Sciatic nerve (tissue), 2 donors: ENCODE measurements at places on chromosomes 1 and 21.

- peak; percentile 76 for DNase-seq
These were observed 6.6 kb downstream of the CCDC190 start for GRCh38 chr1:162854245-162854882.

GRCh38 chr1:30049748-30050296 is 673.6 kb downstream of the MATN1 start:
- DNase-seq, result peak; percentile 21

DNA sequence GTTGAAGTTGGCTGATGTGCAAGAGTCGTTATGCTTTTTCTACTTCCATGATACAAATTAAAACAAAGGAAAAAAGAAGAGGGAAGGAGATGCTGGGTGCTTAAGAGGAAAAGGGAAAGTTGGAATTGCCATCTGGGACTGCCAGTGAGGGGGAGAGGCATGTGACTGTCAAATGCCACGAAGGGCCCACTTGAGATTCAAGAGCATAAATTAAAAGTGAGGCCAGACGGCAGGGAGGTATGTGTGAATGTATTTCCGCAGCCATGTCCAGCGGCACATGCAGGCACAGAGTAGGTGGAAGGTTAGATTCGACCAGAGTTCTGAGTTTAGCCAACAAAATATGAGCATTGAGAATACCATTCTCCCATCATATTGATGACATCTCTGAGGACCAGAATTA is 32.0 kb downstream of the NFASC start:
- DNase-seq, result no peak

DNA sequence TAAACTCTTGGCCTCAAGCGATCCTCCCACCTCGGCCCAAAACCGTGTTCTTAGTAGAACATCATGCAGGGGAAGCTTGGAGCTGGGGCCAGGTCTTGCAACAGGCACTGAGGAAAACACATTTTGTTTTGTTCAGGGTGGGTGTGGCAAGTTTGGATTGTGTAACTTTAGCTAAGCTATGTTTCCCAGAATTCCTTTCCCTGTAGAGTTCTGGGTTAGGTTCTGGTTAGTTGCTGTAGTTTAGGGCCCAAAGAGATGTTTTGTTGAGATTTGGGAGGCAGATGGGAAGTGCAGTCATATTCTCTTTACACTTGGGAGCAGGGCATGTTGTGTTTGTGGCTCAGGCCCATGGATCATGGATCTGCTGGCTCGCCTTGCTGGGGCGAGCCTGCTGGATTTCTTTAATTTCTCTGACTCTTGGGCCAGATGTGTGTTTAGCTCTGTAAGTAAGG is 24.0 kb downstream of the PLA2G5 start:
- no peak for DNase-seq

- no peak for DNase-seq
These were observed 82.0 kb downstream of the GLIS1 start for GRCh38 chr1:53656747-53657530.

DNA sequence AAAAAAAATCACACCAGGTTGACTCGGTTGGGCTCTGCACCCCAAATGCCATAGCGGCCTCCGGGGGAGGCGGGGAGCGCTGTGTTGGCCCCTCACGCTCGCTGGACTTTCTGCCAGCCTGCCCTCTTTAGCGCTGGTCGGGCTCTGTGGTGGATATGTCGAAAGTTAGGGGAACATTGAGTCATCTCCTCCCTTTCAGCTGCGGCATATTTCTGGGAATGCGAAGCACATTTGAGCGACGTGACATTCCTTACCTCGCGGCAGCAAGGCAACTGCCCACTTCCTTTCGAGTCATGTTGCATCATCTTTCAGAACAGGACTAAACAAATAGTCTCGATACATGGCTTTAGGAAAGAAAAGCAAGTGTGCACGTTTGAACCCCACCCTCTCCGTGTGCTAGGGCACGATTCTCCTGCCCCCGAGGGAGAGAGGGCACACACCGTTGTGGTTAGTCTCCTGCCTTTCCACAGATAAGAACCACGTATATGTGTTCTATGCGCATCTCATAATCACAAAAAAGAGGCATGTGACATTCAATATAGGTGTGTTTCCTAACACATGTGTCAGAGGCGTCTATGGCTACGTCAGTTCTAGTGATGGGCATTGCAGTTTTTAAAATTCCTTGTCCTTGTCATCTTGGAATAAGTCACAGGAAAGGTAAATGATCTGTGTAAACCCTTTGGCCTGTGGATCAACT is 105.9 kb upstream of the SLC45A1 start:
- no peak for DNase-seq

GRCh38 chr21:33238146-33238545 is 8.4 kb downstream of the IFNAR2 start:
- DNase-seq, result no peak
